Type B pancreatic cell (in vitro differentiated cells): ENCODE measurements at places on chromosomes 3 and 15. TPM values are rescaled to one million over a fixed set of nuclear protein-coding genes. Genes with fewer than 3 reads are reported as not detected.

Gene SCG5
- total RNA-seq = 93.1 and 127 TPM in 2 replicates

DNA sequence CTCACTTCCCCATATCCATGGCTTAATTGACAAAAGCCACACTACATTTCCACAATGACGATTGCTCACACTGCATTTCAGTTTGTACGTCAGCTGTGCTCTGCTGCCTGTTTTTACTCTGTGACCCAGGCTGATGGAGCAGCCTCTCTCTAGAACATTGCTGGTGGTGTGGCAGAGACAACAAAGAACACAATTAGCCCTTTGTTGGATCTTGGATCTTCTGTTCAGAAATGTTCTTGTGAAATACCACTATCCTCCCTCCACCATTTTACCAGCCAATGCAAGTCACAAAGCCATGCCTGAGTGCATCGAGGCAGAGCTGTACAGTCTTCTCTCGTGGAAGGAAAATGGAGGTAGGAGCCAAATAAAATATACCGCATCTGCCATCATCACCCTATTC, 56.9 kb upstream of the TBC1D5 start:
- no peaks in the 10 kb centered on the region for H3K4me1 ChIP-seq
- no peak for DNase-seq
- H3K27me3 ChIP-seq = no peaks in the 10 kb centered on the region
- no peaks in the 10 kb centered on the region for H3K36me3 ChIP-seq
- H3K4me3 ChIP-seq = no peak overlapping the region

DNA sequence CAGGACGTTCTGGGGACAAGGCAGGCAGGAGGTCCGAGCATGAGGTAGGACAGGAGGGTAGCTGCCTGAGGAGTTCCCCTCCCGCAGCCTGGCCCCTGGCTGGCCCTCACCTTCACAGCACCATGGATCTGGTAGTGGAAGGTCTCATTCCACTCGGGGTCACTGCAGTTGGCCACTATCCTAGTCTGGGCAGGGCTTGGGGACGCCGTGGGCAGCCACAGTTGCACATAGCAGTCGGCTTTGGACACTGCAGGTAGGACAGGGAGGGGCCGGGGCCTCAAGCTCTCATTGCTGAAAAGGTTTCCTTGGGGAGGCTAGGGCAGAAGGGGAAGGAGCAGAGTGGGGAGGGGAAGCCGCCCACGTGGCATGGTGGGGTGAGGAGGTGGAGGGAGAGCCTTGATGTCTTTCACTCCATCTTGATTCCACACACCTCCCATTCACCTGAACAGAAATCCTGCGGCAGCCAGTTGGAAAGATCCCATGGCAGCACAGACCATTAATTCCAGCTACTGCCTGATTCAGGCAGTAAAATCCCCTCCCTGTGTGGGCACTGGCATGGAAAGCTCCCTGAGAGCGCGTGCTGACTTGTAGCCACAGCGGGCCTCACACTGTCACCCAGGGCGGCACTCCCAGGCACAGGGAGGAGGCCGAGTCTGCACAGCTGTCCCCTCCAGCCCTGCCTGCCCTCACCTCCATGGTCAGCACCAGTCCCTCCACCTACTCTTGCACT, 2.1 kb downstream of the PLA2G4F start:
- H3K4me3 ChIP-seq = no peak overlapping the region
- peaks cover 5% of the 10 kb centered on the region for H3K36me3 ChIP-seq
- DNase-seq = no peak
- no peak overlapping the region for H3K27ac ChIP-seq
- H3K27me3 ChIP-seq = no peaks in the 10 kb centered on the region
- peaks cover 26% of the 10 kb centered on the region for H3K4me1 ChIP-seq

GRCh38 chr15:87733541-87733941, 523.0 kb downstream of the NTRK3 start:
- peaks cover 8% of the 10 kb centered on the region for H3K27me3 ChIP-seq
- no peak overlapping the region for H3K27ac ChIP-seq
- no peak overlapping the region for H3K4me3 ChIP-seq
- H3K36me3 ChIP-seq = no peaks in the 10 kb centered on the region
- DNase-seq = no peak

DNA sequence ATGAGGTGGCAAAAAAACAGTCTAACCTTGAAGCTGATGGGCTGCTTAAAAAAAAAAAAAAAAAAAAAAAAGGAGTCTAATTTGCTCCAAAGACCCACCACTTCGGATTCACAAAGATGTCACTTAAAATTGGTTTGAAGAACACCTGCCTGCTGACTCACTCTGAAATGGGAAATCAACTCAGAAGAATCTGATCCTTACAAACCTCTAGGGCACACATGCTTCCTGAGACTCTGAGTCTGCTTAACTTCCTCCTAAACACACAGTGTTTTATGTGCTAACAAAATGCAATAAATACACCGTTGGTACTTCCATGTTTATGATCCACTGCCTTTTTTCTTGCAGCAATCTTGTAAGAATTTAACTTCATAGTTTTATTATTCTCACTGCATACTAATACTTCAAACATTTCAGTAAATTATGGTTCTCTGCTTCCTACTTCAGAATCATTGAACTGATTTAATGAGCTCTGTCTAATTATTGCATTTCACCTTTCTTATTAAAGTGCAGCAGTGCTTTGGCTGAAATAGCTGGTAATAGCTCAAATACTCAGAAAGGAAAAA, 73.0 kb upstream of the FRMD4B start:
- H3K27ac ChIP-seq = no peak overlapping the region
- H3K27me3 ChIP-seq = no peaks in the 10 kb centered on the region
- no peaks in the 10 kb centered on the region for H3K36me3 ChIP-seq
- no peak for DNase-seq

- H3K4me3 ChIP-seq = no peak overlapping the region
- no peaks in the 10 kb centered on the region for H3K27me3 ChIP-seq
- H3K27ac ChIP-seq = no peak overlapping the region
- peaks cover 26% of the 10 kb centered on the region for H3K4me1 ChIP-seq
Observed at GRCh38 chr3:111769110-111769991, 89.7 kb upstream of the PHLDB2 start.

- no peaks in the 10 kb centered on the region for H3K36me3 ChIP-seq
- DNase-seq = no peak
Observed at GRCh38 chr3:38102444-38102814, 34.5 kb downstream of the ACAA1 start.

- H3K4me1 ChIP-seq = peaks cover 31% of the 10 kb centered on the region
- no peak for DNase-seq
- no peak overlapping the region for H3K4me3 ChIP-seq
- H3K27ac ChIP-seq = no peak overlapping the region
- peaks cover 10% of the 10 kb centered on the region for H3K36me3 ChIP-seq
Observed at GRCh38 chr3:33428734-33429133, 11.5 kb downstream of the UBP1 start.

Gene SLC12A1
- 0.05 and 0.53 TPM in 2 replicates for total RNA-seq

DNA sequence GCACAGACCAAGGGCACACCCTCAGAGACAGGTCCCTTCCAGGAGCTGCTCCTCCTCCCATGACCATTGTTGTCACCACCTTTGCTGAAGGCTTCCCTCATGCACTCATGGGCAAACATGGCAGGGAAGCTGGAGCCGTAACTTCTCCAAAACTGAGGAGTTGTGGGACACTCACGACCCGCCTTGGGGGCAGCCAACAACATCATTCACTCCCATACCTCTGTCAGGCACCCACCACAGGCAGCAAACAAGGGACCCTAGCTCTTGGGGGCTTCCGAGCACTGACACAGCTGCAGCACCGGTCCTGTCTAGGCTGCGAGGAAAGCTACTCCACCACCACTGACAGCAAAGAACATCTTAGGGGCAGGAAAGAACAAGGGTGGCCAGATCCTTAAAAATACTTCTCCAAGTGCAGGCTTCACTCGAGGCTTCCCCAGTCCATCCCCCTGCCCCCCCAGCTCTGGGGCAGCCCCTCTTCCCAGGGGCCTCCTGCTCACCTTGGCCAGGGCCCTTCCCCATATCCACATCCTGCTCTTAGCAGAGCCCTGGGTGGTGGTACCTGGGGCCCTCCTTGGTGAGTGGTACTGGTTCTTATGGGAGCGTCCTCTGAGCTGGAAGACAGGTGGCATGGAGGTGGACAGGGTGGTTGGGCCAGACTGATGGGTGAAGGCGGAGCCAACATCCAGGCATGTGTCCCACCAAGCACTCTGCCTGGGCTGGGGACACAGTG, 28.0 kb upstream of the DUSP7 start:
- no peak overlapping the region for H3K27ac ChIP-seq
- no peaks in the 10 kb centered on the region for H3K36me3 ChIP-seq
- DNase-seq = no peak

GRCh38 chr15:77107531-77108355, 36.8 kb upstream of the TSPAN3 start:
- H3K27ac ChIP-seq = peak overlapping the region; percentile 71
- H3K4me1 ChIP-seq = peaks cover 25% of the 10 kb centered on the region
- no peaks in the 10 kb centered on the region for H3K27me3 ChIP-seq
- H3K4me3 ChIP-seq = peak overlapping the region; percentile 56
- no peak for DNase-seq

DNA sequence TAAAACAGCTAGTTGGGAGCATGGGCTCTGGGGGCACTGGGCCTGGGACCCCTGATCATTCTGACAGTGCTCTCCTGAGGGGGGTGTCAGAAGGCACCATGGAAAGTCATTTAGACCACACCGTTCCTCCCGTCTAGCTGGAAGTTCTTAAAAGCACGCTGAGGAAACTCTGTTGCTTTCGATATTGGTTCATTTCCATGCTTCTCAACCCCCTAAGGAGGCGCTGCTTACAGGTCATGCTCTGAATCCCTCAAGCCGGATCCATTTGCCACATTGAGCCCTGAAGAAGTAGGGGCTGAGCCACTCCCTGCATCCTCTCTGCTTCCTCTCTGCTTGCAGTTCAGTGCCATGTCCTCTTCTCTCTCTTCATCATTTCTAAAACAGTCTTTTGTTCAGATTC, 187.2 kb downstream of the CACNA2D3 start:
- H3K27me3 ChIP-seq = peaks cover 12% of the 10 kb centered on the region
- DNase-seq = no peak
- no peak overlapping the region for H3K27ac ChIP-seq
- H3K36me3 ChIP-seq = no peaks in the 10 kb centered on the region
- peaks cover 19% of the 10 kb centered on the region for H3K4me1 ChIP-seq
- H3K4me3 ChIP-seq = no peak overlapping the region

DNA sequence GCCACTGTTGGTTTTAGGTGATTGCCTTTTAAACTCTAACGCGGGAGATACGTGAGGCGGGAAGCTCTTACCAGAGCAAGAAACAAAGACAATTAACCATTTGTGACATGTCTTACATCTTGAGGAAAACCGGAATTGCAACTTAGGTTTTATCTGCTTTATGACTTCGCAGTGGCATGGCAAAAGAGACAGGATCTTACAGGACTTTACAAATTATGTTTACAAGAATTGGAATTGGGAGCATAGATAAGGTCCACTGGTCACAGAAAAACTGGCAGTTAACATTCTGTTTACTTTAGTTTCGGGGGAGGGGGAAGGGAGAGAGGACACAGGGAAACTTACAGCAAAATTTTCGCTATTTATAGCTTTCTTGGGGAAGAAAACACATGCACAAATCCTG, 1119.6 kb downstream of the ZPLD1 start:
- peaks cover 4% of the 10 kb centered on the region for H3K4me1 ChIP-seq
- H3K36me3 ChIP-seq = no peaks in the 10 kb centered on the region

DNA sequence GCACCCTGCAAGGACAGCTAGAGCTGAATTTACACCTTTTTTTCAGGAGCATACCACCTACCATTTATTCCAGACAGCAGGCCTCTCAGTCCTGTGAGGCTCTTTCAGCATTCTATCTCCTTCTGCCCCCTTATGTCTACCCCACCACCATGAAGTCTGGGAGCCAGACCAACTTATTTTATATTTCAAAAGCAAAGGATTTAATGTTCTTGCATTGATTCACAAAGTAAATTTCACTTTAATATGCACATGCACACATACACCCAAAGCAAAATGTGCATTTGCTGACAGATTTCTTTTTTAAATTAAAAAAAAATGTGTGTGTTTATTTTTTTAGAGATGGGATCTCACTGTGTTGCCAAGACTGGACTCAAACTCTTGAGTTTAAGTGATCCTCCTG, 264.2 kb upstream of the LRRC3B start:
- no peaks in the 10 kb centered on the region for H3K36me3 ChIP-seq
- H3K27ac ChIP-seq = no peak overlapping the region
- DNase-seq = no peak
- H3K27me3 ChIP-seq = peaks cover 4% of the 10 kb centered on the region

Gene IL12A
- 0.31 and 0.34 TPM in 2 replicates for total RNA-seq

- no peak overlapping the region for H3K4me3 ChIP-seq
- no peaks in the 10 kb centered on the region for H3K4me1 ChIP-seq
- no peaks in the 10 kb centered on the region for H3K27me3 ChIP-seq
Observed at GRCh38 chr3:194431554-194431953, 32.5 kb upstream of the GP5 start.

GRCh38 chr15:95470529-95470928, 860.0 kb upstream of the NR2F2 start:
- DNase-seq = no peak
- H3K27ac ChIP-seq = no peak overlapping the region
- H3K4me1 ChIP-seq = peaks cover 28% of the 10 kb centered on the region
- no peak overlapping the region for H3K4me3 ChIP-seq
- H3K36me3 ChIP-seq = no peaks in the 10 kb centered on the region

Gene RAD51
- 15.7 and 20.5 TPM in 2 replicates for total RNA-seq

DNA sequence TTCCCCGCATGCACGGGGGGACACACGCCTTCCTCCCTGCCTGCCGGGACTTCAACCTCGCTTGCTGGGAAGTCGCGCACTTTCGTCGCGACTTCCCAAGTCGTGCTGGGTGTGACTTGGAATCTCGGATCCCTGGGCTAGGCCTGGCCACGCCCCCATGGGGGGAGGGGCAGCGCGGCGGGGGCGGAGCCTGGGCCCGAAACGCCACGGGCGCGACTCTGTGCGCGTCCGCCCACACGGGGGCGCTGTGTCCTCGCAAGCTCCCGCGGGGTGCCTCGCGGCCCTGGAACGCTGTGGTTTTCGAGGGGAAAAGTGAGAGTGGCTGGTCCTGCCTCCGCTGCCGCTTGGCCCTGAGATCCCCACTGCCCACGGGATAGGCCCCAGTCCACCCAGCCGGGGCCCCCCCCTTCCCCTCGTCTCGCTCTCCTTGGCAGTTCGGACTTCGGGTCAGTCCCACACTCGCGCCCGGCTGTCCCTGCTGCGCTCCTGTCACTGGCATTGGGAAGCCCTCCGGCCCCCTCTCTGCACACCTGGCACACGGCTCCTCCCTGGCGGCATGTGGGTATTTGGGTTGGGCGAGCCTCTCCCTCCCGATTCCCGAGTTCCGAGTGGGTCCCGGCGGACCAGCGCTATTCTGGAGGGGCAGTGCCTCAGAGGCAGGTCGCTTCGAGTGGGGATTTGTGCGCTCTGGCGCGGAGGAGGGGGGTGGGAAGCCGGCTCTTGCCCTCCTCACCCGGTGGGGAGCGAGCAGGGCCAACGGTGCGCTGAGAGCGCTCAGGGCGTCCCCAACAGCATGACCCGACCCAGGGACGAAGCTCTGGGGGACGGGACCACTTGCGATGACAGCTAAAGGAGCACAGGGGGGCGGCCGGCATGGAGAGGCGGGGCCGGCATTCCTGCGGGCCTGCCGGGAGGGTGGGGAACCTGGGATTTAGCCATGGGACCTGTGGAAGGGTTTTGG, 23.6 kb downstream of the SEC61A1 start:
- H3K4me1 ChIP-seq = peaks cover 9% of the 10 kb centered on the region
- DNase-seq = peak; percentile 96
- H3K36me3 ChIP-seq = peaks cover 4% of the 10 kb centered on the region
- H3K4me3 ChIP-seq = peak overlapping the region; percentile 87
- peak overlapping the region; percentile 89 for H3K27ac ChIP-seq
